ENCODE measurements at places on chromosomes 1 and 21.

GRCh38 chr1:243740255-243740999 lies 109.6 kb downstream of the AKT3 start:
- DNase-seq: no peak

DNA sequence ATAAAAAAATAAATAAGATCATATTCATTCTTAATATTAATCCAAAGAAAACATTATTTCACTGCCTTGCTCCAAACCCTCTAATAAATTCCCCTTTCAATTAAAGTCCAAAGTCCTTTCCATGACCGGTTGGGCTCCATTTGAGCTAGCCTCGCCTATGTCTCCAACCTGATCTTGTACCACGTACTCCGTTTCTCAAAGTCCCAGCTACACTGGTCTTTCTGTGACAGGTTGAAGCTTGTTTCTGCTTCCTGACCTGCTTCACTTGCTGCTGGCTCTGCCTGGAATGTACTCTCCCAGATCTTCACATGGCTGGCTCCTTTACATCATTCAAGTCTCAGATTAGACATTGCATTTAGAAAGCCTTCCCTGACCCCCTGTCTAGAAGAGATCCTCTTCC lies 16.4 kb downstream of the RPL5 start:
- no peak for DNase-seq

DNA sequence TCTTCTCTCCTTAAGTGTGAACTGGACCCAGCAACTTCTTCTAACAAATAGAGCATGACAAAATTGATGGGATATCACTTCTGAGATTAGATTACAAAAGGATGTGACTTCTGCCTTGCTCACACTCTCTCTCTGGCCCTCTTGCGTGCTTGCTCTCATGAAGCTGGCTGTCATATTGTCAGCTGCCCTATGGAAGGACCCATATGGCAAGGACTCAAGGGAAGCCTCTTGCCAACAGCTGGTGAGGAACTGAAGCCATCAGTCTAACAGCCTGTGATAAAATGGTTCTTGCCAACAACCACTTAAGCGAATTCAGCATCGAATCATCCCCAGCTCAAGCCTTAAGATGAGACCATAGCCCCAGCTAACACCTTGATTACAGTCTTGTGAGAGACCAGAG lies 4.8 kb upstream of the TLR5 start:
- no peak for DNase-seq

DNA sequence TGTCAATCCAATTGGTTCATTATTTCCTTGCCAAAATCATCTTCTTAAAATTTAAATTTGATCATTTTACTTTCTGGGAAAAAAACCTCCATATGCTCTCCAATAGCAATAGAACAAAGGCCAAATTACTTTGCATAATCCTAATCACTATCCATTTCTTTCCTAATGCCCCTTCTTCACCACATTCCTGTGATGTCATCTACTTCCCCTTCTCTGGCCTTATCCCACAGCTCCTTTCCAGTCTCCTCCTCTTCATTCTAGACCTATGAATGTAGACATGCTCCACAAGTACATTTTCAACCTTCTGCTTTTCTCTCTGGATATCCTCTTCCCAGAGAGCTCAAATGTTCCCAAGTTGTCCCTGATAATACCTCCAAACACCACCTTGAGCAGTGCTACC lies 216.6 kb downstream of the MRPL39 start:
- no peak for DNase-seq

DNA sequence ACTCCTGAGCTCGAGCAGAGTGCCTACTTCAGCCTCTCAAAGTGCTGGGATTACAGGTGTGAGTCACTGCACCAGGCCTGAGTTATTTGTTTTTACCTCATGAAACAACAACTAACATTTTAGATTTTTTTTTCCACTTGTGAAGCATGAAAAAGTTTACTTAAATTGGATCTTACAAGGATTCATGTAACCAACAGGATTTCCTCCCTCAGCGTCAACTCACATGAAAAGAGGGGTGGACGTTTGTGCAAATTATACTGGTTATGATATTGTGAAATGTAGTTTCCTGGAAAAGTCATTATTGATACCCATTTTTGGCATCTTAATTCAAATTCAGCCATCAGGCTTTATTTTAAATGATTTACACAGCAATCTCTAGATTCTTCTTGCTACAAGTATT lies 6.5 kb downstream of the CNST start:
- no peak for DNase-seq

GRCh38 chr1:201894343-201895119 lies 5.8 kb downstream of the SHISA4 start:
- DNase-seq: no peak

DNA sequence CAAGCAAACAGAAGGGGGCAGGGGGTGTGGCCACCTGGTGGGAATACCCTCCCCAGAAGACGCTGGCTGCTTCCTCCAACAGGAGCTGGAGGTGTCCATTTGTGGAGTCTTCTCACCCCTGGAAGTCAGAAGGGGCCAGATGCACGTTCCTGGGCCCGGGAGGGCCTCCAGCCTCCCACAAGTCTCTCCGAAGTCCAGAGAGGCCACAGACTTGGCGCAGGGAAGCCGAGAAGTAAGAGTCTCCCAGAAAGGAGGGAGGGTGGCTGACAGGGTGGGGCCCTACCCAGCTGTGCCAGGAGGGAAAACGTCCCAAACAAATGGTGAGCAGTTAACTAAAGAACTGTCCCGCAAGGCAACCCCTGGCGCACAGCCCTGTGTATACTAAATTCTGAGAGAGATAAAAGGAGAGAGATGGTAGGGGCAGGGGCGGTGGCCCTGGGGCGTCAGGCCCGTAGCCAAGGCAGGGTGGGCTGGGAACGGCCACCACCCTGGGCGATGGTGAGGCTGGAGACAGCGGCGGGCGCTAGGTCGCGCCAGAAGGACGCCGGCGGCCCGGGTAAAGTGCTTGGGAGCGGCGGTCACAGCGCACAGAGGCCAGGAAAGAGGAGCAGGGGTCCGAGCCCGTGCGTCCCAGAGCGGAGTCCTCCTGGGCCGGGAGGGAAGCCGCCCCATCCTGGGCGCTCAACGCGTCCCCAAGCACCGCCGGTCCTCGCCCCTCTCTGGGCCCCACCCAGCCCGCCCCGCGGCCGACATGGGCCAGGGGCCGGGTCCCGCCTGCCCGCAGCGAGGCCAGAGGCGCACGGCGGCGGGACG lies 1.2 kb downstream of the CHD5 start:
- DNase-seq: no peak

- DNase-seq: no peak
Measured at GRCh38 chr1:119040906-119041305, 52.8 kb upstream of the TBX15 start.

DNA sequence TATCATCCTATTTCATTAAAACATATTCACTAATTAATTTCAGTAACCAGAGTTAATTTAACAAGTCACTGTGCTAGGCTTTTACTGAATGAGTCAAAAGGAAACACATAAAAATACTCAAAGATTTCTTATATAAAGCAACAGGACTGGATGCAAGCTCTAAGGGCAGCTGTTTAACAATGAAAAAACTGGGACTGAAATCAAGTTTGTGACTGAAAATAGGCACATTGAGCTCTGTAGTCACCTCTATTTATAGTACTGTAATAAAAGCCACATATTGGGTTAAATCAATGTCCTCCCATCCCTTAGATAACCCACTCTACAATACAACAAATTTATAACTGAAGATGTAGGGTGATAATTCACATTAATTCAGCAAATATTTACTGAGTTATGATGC lies 52.4 kb downstream of the SMYD3 start:
- DNase-seq: no peak

GRCh38 chr1:219434285-219434922 lies 178.5 kb downstream of the ZC3H11B start:
- DNase-seq: no peak

DNA sequence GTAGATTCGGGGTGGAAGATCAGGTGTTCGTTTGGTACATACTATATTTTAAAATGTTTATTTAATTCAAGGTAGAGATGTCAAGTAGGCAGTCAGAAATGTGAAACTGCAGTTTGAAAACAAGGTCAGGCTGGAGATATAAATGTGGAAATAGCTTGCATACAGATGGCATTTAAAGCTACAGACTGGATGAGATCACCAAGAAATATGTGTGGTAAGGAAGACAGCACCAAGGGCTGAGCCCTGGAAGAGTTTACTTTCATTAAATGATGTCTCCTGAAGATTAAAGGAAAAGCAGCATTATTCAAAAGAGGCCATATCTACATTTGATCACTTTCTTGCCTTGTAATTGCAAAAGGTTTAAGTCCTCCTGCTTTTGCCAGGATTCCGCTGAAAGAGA lies 271.3 kb downstream of the PTBP2 start:
- DNase-seq: no peak

DNA sequence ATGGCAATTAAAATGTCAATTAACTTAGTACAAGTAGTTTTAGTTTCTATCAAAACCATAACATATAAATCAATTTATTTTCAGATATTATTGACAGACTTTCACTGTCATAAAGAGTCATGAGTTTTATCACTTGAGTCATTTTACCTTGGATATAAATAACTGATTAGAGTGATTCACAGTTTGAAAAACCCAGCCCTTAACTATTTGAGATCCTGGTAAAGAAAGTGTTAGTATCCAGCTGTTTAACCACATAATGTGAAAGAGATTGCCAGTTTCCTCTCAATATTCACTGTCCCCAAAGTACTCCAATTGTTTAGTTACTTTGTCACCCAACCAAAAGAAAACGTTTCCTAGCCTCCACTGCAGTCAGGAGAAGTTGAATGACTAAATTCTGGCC lies 91.3 kb downstream of the UCHL5 start:
- no peak for DNase-seq

DNA sequence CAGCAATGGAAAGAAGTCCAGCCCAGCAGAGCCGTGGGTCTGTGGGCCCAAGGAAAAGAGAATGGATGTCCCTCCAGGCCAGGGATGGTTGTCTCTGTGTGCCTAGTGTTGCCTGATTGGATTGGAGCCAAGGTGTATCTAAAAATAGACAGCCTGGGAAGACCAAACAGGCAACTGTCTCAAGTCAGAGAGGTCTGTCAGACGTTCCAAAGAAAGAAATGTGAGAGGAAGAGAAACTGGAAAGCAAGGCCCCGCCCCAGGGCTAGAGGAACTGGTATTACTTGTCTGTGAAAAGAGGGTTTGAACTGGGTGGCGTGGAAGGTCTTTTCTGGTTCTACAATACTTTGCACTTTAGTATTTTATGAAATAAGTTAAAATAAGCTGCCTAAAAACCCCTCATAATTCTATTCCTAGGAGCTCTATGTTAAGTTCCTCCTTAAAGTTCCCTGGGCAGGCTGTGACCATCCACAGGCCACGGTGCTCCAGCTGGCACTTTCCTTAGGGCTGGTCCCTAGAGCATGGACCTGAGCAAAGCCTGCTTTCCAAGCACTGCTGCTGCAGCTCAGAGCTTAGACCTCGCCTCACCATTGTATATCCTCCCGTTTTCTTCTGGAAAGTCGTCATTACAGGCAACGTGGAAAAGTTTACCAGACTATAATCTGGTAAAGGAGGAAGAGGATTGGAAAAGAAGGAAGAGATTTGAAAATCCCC lies 151.6 kb downstream of the DISC1 start:
- no peak for DNase-seq

DNA sequence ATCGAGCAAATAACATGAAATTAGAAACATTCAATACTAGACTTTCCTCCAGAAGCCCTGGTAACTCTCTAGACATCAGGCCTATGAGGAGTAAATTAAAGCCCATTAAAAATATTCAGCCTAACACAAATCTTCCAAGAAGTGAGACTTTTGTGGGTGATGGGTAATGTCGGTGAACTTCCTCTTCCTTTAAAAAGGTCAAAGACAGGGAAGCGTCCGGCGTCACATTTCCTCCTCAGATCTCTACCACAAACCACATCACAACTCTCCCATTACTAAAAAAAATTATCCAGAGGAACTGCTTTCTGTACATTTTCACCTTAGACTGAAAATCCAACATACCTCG lies 1.4 kb downstream of the EIF4G3 start:
- DNase-seq: no peak

DNA sequence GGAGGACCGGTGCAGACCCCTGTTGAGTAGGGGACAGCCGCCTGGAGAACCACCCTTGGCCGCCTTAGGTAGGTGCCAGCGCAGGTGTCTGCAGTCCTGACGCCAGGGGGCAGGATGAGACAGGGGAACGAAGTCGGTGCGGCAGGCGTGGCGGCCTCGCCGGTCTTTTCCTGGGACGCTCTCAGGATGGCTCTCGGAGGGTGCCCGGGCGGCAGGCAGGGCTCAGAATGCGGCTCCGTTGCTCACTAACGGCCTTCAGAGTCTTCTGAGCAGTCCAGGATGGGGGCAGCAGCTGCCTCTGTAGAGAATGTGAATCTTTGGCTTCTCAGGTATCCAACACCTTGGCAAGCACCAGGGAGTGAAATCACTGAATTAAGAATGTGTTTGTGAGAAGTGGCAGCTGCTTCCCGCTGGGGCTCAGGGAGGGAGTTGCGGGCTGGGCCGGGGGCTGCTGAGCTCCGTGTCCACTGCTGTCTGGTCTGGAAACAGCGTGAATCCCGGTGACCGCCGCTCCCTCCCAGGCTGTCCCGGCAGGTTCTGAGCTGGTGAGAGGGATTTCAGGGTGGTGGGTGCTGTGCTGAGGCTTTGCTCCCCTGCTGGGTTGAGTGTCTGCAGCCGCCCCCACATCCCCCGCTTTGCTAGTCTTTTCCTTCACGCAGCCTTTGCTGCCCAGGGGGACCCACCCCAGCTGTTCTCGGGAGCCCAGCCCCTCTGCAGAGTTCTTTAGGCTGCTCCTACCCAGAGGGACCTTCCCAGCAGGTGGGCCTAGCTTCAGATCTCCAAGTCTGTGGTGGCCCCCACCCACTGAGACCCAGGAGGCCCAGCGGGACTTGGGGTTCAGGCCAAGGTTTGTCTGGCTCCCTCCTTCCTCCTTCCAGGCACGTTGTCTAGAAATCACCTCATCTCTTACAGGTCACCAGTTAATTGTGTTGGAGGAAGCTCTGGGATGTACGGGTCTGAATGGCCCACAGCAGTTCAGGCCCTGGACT lies 11.1 kb upstream of the C1orf174 start:
- no peak for DNase-seq

GRCh38 chr1:40183055-40183710 lies 22.0 kb downstream of the RLF start:
- DNase-seq: no peak

- DNase-seq: no peak
Measured at GRCh38 chr1:43214501-43215444, 42.6 kb downstream of the CFAP57 start.

DNA sequence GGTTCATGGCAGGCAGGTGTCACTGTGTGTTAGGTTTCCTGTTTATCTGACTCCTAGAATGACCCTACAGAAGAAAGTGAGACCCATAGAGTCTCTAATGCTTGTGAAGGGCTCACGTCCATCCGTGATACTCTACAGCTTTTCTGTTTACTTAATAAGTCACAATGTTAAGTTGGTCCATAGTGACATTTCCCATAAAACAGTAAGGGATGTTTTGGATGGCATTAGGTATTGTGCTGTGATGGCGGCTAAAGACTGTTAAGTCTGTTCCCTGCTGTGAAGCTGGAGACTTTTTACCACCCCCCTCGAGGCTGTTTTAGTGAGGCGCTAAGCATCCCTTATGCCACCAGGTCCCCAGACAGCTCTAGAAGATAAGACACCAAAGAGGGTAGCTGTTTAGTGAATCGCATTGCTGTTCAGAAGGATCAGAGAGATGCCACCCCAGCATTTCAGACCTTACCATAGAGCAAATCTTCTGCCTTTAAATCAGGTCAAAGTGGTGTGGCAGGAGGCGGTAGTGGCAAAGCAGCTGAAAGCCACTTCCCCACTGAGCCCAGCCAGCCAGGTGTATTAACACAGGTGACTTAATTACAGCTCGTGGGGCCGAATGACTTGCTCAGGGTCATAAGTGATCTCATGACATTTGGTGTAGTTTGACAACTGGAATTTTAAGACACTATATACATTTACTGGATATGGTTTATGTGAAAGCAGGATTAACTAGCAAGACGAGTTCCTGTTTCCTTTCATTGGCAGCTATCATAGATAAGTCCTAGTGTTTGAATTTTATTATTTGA lies 25.0 kb downstream of the SLC37A1 start:
- no peak for DNase-seq

- no peak for DNase-seq
Measured at GRCh38 chr1:17369466-17369865, 2.5 kb upstream of the PADI6 start.
